ENCODE measurements at places on chromosomes 7 and 10.

GRCh38 chr10:80462981-80463741 is 9.1 kb downstream of the TSPAN14 start:
- no peak for DNase-seq

- DNase-seq, result no peak
Observed at GRCh38 chr10:119498889-119499676, 43.4 kb downstream of the RGS10 start.

- no peak for DNase-seq
Observed at GRCh38 chr10:131480861-131481260, 169.3 kb upstream of the TCERG1L start.

DNA sequence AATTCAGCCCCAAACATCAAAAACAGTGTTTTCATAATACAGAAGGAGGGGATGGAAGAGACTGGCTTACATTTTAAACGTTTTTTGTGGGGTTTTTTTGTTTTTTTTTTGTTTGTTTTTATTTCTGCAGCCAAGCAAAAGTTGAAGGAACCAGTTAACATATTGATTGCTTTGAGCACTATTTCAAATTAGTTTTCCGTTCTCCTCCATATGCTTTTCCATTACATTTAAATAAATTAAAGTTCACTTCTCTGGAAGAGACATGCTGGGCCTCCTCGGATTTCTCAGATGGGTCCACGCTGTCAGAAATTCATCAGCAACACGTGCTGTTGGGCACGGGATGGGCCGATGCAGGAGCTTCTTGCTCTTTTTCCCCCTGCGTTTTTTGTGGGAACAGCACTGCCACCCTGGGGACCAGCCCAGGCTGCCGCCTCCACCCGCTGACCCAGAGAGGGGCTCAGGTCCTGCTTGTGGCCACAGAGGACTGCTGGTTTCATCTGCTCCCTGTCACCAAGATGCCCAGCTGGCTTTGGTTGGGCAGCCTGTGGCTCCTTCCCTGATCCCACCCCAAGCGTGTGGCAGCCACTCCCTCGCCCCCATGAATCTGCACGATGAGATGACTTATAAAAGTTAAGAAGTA is 67.7 kb upstream of the CHST15 start:
- DNase-seq, result no peak

DNA sequence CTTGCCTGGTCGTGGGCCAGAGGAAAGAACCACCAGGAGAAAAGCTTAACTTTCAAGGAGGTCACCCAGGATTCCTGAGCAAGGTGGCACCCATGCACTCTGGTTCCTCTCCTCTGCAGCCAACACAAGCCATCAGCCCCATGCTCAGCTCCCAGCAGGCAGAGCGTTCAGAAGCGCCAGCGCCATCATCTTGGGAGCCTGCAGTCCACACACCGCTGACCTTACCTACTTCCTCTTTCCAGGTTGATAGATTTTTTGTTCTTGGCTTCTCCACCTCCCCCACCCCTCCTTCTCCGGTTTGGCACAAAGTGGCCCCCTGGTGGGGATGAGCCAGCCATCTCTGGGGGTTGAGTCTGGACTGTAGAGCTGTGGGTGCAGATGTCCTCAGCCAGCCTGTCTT is 1.7 kb upstream of the WDR86 start:
- DNase-seq, result no peak

DNA sequence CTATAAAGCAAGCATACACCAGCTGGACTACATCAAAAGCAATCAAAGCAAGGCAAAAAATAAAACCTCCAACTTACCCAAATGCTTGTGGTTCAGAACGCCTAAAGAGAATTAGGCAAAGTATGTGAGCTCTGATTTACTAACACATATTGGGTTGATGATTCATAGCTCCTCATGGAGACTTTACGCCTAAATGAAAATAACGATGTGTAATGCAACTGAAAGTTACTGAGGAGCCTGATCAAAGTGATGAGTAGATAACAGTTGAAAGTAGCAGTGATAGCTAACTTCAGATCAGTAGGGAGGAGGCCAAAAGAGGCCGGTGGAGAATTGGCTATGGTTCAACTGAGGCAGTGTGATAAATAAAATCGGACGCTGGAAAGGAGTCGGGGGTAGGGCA is 85.0 kb downstream of the MPP7 start:
- no peak for DNase-seq

DNA sequence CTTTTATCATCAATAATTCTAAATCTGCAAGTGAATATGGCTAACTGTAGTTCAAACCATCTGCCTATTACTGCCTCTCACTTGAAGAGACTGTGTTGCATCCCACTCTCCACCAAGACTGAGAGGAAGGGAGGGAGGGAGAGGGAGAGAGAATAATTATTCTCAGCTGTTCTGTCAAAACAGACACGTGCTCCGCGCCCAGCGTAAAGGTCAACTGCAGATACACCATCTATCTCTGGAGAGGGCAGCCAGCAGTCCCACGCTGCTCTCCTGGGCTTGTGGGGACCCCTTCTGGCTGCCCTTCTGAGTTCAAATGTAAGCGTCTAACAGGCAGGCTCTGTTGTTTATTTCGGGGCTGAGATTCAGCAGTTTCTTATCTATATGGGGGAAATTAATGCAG is 625.5 kb upstream of the GALNT17 start:
- no peak for DNase-seq

- DNase-seq, result no peak
Observed at GRCh38 chr7:143239813-143240212, 18.0 kb downstream of the TAS2R40 start.

- no peak for DNase-seq
Observed at GRCh38 chr7:51242007-51242691, 74.5 kb downstream of the COBL start.

DNA sequence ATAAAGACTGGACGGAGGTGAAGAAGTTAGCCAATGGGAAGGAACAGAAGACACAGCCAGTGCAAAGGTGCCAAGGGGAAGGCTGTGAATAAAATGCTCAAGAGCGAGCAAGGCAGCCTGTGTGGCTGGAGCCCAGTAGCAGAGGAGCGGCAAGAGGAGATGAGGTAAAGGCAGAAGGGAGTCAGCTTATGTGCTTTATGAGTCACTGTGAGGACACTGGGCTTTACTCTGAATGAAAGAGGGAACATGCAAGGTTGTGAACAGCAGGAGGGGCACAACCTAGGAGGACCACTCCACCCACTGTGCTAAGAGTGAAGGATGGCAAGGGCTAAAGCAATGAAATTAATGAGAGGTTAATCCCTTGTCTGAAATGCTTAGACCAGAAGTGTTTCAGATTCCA is 129.0 kb upstream of the ODAD2 start:
- DNase-seq, result no peak

DNA sequence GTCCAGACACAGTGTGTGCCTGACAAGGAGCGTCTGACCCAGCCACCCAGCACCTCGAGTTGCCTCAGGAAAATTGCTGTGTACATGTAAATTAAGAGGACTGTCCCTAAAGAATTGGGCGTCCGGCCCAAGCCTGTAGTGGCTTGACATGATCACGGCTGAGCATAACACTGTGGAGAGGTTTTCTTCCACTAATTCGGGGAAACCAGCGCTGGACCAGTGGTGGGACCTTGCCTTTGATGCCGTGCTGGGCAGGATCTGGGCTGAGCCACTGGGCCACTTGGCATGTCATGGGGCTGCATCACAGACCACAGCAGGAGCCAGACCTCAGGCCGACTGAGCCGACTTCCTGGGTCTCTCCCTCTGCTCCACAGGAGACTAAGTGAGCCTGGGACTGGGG is 282.5 kb downstream of the GLRX3 start:
- no peak for DNase-seq

GRCh38 chr10:115219203-115219602 is 126.0 kb downstream of the ATRNL1 start:
- no peak for DNase-seq
